CD4-positive, alpha-beta T cell (primary cell): ENCODE measurements at places on chromosomes 6 and 20. TPM values are rescaled to one million over a fixed set of nuclear protein-coding genes. Genes with fewer than 3 reads are reported as not detected.

RIPOR3 gene
- not detected for total RNA-seq

GRCh38 chr6:13908955-13909381, 15.8 kb upstream of the RNF182 start:
- H3K4me3 ChIP-seq, result no peak overlapping the region
- H3K36me3 ChIP-seq, result no peaks in the 10 kb centered on the region
- no peak overlapping the region for H3K27ac ChIP-seq
- H3K27me3 ChIP-seq, result peaks cover 13% of the 10 kb centered on the region
- DNase-seq, result peak; percentile 43

DNA sequence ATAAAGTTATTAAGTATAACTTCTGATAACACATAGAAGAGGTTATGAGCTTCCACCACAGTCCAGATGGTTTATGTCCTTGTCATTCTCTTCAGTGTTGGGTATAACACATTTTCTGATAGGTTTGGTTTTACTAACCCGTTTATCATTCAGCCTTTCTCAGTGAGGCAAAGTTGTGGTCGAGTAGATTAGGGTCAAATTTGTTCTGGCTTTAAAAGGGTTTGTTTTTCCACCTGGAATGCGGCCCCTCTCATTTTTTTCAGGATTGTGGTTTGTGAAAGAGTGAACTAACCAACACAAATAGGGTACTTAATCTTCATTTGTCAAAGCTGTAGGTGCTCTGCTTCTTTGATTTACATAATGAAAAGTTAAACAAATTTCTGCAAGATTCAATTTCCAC, 204.2 kb upstream of the ASCC3 start:
- no peaks in the 10 kb centered on the region for H3K36me3 ChIP-seq

GRCh38 chr6:10355115-10355702, 59.7 kb downstream of the TFAP2A start:
- no peak overlapping the region for H3K27ac ChIP-seq
- H3K27me3 ChIP-seq, result peaks cover 3% of the 10 kb centered on the region
- H3K36me3 ChIP-seq, result no peaks in the 10 kb centered on the region
- no peak for DNase-seq
- H3K4me3 ChIP-seq, result no peak overlapping the region

DNA sequence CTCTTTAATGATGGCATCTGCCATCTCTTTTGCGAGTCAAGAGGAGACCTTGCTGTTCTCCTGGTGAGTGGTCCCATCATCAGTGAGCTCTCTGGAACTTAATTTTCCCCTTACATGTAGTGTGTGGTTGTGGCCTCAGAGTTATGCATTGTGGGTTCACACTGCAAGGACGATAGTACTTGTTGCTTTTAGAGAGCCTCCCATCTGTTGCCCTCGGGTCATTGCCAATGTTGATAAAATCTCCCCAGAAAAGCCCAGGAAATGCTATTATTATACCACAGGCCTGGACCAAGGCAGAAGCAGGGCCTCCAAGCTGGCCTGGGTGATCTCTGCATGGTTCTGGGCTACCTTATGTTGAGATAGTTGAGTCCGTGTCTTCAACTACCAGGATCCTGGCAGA, 241.6 kb downstream of the BMP7 start:
- H3K4me1 ChIP-seq, result no peaks in the 10 kb centered on the region
- no peak overlapping the region for H3K4me3 ChIP-seq
- H3K27me3 ChIP-seq, result peaks cover 6% of the 10 kb centered on the region
- H3K36me3 ChIP-seq, result no peaks in the 10 kb centered on the region

- no peak for DNase-seq
- no peaks in the 10 kb centered on the region for H3K4me1 ChIP-seq
- H3K4me3 ChIP-seq, result no peak overlapping the region
- H3K36me3 ChIP-seq, result no peaks in the 10 kb centered on the region
- H3K27me3 ChIP-seq, result no peaks in the 10 kb centered on the region
Observed at GRCh38 chr6:129210684-129211083, 327.7 kb downstream of the LAMA2 start.

DACT2 gene
- total RNA-seq, result not detected

- H3K27ac ChIP-seq, result no peak overlapping the region
- H3K36me3 ChIP-seq, result no peaks in the 10 kb centered on the region
- H3K4me3 ChIP-seq, result no peak overlapping the region
- H3K4me1 ChIP-seq, result no peaks in the 10 kb centered on the region
Observed at GRCh38 chr6:53441761-53442160, 93.0 kb upstream of the ELOVL5 start.

DNA sequence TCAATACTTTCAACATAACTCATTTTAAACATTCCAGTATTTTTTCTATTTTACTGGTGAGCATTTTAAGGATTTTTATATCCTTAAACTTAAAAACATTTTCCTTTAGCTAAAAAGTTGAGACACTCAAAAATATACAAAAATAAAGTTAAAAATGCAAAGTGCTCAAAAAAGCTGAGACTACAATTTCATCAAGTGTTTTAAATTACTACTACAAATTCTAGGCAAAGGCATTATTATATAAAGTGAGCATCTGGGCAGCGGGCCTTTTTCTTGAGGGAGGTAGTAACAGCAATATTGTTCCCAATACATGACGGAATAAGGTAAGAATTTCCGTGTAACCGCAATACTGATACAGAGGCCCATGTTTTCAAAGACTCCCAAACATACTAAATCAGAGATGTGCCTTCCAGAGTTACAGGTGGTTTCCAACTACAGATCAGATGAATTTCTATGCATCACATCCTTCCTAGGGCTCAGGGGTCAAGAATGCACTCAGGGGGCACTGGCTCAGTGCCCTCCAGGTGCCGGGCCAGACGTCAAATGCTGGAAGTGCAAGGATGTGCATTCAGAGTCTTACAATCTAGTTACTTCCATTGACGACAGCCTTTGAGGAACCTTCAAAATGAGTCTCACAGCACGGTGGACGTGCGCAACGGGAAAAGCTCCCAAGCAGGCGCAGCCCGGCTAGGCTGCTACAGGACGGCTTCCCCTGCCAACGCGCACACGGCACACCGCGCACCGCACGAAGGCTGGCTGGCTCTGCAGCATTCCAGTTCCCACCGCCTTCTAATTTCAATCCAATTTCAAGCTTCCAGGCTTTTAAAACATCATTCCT, 1.7 kb downstream of the PHF10 start:
- peak overlapping the region; percentile 81 for H3K27ac ChIP-seq
- DNase-seq, result peak; percentile 74
- H3K36me3 ChIP-seq, result peaks cover 4% of the 10 kb centered on the region
- H3K4me1 ChIP-seq, result peaks cover 19% of the 10 kb centered on the region
